ENCODE measurements at places on chromosomes 3 and 15.

DNA sequence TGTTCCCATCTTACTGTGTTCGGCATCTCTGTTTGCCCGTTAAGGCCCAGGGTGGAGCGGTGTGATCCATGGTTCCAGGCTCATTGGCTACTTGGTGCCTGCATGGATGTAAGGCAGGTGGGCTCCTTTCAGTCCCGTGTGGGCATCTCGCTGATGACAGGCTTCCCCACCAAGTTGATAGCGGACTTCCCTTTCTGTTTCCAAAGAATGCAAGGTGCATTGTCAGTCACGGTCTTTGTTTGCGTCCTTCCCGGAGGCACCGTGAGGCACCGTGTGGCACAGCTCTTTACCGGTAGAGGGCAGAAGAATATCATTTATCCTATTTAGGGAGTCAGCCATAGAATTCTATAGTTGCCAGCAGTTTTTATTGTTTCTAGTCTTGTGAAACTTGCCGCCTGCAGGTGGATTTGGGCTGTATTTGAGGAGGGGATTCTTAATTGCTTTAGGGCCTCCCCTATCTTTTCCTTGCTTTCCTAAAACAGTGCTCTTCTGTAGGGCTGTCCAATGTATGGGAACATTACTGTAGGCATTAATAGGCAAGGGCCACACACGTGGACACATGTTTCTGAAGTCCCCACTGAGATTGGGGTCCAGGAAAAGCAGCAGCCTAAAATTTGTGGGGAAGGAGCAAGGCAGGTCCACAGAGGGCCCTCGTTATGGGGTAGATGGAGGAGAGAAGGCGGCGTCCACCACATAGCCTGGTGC is 244.1 kb downstream of the SLCO3A1 start:
- DNase-seq: no peak

GRCh38 chr3:134652886-134653630 is 2.2 kb upstream of the KY start:
- no peak for DNase-seq

DNA sequence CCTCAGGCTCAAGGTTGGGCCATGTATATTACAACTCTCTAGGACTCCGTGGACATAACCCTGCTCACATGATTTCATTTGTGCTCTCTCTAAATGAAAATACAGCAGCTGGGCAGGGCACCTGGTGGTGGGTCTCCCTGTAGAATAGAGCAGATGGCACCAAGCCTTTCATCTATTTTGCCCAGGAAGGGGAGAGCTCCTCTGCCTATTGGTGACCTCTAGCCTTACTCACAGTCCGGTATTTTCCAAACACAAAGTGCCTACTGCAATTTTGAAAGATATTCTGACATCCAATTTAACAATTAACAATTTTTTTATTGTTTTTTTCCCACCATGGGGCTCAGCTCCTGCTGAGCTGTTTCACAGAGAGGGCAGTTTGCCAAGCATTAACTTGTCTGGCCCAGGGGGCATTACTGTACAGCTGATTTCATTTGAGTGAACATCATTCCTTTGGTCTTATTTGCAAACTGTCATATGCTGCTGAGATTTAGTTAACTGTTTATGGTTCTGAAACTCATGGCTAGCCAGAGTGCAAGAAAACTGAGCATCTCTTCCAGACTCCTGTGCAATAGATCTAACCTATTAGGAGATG is 474.0 kb downstream of the EPHB1 start:
- DNase-seq: peak; percentile 84

- DNase-seq: no peak
Observed at GRCh38 chr3:45803252-45803935, 7.1 kb upstream of the SLC6A20 start.

GRCh38 chr3:21533002-21533401 is 218.0 kb downstream of the ZNF385D start:
- no peak for DNase-seq

DNA sequence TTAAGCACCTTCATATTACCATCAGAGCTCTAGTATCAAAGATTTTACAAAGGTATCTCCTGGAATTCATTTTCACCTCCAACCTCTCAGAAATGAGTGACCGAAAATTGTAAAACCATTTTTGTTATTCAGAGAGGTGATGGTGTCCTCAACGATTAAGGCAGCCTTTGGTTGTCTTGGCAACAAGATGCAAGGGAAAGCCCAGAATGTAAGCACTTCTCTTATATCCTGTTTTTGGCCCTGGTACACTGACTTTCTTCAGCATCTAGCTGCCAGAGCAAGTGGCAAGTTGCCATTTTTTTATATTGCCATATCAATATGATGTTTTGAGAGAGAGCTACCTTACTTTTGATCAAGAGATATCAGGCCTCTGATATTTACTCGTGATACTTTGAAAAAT is 384.9 kb upstream of the NECTIN3 start:
- DNase-seq: no peak

GRCh38 chr15:68352401-68353062 is 75.0 kb downstream of the FEM1B start:
- no peak for DNase-seq

DNA sequence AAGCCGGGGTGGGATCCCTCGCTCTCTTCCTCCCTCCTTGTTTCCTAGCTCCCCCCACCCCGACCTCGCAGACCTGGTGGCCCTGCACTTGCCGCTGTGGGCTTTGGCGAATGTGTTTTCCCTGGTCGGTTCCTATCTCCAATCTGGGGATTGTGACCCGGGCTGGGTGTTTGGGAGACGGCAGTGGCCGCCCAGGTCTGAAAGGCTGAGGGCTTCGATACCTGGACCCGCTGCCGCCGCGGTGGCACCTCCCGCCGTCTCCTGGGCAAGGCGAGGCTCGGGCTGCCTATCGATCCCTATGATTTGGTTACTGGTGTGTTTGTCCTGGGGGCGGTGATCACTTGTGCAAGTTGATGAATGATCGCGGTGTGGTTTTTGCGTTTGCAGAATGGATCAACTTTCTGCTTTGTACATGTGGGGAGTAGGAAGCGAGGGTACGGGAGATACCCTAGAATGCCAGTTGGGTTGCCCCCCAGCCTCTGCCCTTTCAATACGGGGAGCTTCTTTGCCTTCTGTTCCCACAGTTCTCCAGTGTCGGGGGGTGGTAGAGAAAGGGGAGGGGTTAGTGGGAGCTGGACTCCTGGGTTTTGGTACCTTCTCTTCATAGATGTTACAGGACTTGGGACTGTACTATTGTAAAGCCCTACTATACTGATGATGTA is 3.0 kb downstream of the BBX start:
- DNase-seq: no peak

GRCh38 chr15:78434134-78434533 is 3.9 kb upstream of the IREB2 start:
- no peak for DNase-seq
